ENCODE measurements at places on chromosomes 7 and 10.

GRCh38 chr7:17770710-17771375, 169.5 kb downstream of the SNX13 start:
- DNase-seq: no peak

DNA sequence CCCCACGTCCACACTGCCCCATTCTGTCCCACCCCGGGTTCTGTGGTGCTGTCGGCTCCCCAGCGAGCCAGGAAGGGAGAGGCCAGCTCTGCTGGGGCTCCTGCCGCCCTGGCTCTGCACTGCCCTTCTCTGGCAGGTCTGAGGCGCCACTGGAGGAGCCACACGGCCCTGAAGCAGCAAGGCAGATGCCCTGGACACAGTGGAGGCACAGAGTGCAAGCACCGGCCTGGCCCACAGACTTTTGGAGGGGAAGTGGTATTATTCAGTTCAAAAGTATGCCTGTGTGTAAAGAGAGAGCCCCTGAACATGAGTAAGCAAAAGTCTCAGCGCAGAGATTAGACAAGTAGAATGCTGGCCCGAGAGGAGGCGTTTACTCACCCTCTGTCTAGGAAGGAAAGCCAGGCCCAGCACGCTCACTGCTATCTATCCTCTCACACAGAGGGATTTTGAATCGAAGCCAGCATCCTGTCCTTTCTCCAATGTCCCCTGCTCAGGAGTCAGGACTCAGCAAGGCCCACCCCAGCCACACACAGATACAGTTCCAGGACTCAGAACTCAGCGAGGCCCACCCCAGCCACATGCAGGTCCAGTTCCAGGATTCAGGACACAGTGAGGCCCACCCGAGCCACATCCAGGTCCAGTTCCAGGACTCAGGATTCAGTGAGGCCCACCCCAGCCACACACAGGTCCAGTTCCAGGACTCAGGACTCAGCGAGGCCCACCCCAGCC, 115.0 kb downstream of the EGFR start:
- no peak for DNase-seq

DNA sequence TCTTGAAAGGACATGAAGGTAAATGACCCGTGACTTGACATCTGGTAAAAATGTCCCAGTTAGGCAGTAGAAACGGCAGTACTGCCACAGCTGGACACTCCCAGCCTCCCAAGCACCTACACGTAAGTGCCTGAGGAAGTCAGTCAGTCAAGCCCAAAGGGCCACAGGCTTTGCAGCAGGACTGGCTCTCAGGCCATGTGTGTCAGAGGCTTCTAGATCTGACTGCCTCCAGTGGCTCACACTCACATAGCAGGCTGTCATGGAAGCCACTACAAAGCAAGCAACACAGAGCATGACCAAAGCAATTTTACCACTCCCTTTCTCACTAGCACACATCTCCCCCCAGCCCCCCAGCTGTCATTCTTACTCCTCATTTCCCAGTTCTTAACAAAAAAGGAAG, 17.8 kb upstream of the CCNJ start:
- DNase-seq: no peak

GRCh38 chr10:88958721-88959120, 6.1 kb upstream of the ACTA2 start:
- no peak for DNase-seq

- no peak for DNase-seq
Observed at GRCh38 chr10:76631884-76632766, 1005.5 kb downstream of the KCNMA1 start.

- no peak for DNase-seq
Observed at GRCh38 chr10:44920252-44920651, 9.1 kb downstream of the TMEM72 start.

GRCh38 chr10:126734015-126734414, 63.5 kb upstream of the C10orf90 start:
- no peak for DNase-seq

DNA sequence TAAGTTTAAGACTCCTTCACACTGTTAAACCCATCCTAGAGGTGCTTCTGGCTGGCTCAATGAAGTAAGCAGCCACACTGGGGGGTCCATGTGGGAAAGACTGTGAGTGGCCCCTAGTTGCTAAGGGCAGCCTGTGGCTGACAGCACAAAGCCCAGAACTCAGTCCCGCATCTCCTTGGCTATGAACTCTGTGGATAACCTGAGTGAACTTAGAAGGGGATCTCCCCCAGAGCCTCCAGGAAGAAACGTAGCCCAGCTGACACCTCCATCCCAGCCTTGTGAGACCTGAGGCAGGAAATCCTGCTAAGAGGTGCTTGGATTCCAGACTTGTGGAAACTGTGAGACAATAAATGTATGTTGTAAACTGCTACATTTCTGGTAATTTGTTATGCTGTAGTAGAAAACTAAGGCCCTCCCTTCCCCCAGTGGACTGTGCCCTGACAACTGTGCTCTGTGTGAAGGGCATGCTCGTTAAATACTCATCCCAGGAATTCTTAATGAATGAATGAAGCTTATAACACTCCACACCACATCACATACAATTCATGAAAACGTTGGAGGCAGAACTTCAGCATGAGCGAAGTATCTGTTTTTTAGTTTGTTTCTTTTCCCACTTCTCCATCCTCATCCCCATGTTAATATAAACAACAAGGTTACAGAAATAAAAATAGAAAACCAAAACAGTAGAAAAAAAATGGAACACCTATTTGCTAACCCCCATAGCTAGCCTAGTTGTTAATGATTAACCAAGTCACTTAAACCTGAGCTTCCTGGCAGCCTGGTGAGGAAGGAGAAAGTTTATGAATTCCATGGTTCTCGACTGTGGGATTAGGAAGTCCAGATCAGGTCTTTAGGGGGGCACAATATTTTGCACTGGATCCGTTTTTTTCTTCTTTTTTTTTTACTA, 36.8 kb upstream of the AOAH start:
- no peak for DNase-seq

DNA sequence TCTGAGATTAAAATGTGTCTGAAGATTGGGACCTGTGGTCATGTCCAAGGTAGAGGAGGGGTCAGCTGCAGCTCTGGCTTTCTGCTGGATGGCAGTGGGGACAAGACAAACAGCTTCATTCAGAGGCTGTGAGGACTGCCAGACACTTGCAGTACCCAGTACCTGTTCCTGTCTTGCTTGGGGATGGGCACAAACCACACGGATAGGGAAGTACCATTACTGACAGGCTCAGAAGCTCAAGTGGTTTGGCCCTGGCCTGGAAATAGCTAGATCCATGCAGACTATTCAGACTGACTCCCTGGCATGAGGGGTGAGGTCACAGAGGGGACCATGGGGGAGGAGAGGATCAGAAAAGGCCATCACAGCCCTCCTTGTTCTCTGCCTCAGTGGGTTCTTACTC, 56.0 kb upstream of the COMTD1 start:
- no peak for DNase-seq

DNA sequence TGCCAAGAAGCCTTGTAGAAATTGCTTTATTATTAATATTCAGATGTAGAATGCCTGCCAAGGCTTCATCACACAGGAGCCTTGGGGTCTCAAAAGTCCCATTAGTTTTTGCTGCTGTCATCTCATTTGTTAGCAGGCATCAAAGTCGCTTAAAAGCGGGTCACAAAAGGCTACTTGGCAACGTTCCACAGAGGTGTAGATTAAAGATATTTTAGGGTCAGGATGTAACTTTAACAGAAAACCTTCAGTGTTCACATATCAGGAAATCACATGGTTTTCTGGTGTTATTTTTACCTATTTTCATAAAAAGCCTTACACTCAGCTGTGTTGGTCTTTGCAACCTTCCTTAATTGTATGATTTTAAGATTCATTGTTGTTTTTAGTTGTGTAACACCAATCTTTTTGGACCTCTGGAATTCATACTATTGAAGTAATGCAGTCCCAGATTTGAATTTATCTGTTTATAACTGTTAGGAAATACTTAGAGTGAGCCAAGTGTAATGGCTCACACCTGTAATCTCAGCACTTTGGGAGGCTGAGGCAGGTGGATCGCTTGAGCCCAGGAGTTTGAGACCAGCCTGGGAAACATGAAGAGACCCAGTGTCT, 65.3 kb downstream of the TET1 start:
- no peak for DNase-seq

GRCh38 chr7:149635561-149636329, 137.6 kb downstream of the ZNF467 start:
- no peak for DNase-seq

DNA sequence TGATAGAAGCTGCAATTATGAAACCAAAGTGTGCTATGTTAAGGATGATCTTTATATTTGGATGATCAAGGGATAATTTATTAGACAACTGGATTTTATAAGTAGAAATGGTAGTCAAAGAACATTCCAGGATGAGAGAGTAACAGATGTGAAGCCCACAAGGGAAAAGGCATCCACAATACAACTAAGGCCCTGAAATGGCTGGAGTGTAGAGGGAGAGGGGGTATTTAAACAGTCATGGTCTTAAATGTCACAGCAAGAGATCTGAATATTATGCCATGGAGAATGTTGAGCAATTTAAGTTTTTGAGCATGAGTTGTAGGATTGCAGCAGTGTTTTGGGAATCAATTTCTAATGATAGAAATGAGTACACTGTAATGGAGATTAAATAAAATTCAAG, 282.3 kb upstream of the DKK1 start:
- DNase-seq: no peak

GRCh38 chr7:155166673-155167370, 96.7 kb downstream of the HTR5A start:
- peak; percentile 30 for DNase-seq

- DNase-seq: peak; percentile 70
Observed at GRCh38 chr7:30548845-30549244, 44.2 kb upstream of the GGCT start.

DNA sequence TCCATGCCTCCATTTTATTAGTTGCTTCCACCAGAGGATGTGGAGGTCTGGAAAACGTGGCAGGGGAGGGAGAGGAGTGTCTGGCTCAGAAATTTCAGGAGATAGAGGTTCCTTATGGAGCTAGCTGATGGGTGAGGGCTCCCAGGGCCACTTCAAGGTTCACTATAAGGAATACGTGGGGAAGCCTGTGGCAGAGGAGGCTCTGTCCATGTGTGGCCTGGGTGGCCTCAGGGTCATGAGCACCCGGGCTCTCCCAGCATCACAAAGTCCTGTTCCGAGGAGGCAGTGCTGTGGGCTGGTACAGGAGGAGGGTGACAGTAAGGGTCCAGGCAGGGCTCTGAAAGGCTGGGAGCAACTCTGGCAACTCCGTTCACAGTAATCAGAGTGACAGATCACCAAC, 24.6 kb downstream of the ARHGAP22 start:
- DNase-seq: no peak

DNA sequence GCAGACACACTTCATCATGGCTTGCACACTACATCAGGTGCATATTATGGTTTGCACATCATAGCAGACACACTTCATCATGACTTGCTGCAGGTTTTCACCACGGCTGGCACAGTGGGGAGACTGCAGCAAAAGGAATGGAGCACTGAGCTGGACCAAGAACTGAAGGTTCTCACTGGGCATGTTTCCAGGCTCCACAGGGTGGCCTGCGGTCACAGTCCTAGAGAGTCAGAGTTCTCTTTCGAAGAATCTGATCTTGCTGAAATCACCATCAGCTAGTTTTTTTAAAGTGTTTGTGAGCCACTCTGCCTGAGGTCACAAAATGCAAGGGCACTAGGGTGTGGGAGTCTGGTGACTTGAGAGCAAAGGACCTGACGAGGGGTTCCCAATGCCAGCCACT, 140.4 kb upstream of the NPY start:
- no peak for DNase-seq

- no peak for DNase-seq
Observed at GRCh38 chr7:132654150-132654549, 77.9 kb upstream of the PLXNA4 start.

DNA sequence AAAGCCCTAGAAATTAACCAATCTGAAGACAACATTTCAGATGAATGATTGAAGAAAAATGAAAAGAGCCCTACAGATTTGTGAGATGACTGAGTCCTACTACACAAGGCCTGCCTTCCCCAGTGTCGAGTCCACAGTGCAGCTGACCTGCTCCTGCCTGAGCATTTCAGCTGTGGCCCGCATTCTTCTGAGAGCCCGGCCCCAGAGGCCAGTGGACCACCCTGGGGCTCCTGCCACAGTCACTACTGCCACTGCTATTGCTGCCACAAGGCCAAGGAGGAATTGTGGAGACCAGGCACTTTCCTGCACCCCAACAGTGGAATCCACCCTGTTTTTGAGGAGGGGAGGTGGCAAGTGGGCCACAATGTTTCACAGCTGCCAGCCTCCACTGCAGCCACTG, 19.6 kb upstream of the ZNF735 start:
- no peak for DNase-seq

DNA sequence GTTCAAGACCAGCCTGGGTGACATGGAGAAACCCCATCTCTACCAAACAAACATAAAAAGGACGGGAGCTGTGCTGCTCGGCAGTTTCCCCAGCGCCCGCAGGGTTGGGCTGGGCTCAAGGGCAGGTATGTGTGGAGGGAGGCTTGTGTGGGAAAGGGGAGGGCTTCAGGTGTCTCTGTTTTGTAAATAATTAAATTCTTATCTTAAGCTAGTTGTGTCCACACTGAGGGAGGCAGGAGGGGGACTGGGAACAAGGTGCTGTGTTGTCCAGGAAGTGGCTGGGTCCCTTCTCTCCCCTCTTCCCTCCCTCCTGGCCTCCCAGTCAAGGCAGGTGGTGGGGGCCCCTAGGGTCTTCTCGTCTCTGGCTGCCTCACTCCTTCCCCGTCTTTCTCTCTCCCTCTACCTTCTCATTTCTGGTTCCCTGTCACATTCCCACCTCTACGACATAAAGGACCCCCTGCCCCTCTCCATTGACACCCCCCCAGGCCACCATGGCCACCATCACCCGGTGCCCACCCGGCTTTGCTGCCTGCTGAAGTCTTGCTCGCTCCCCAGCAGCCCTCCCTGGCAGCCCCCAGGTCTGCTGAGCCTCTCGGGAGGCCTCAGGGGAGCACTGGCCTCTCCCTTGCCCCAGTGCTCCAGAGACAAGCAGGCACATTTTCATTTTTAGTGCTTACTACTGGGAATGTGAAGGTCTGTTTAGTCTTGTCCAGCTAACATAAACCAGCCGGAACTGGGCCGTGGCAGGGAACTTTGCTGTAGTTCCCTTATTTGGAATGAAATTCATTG, 19.3 kb downstream of the NEURL1 start:
- peak; percentile 15 for DNase-seq

GRCh38 chr10:70274643-70275042, 9.2 kb downstream of the NPFFR1 start:
- DNase-seq: no peak

Data from head of caudate nucleus (tissue), 42 donors.